PC-9 (cell line): ENCODE measurements at places on chromosomes 2 and 18.

DNA sequence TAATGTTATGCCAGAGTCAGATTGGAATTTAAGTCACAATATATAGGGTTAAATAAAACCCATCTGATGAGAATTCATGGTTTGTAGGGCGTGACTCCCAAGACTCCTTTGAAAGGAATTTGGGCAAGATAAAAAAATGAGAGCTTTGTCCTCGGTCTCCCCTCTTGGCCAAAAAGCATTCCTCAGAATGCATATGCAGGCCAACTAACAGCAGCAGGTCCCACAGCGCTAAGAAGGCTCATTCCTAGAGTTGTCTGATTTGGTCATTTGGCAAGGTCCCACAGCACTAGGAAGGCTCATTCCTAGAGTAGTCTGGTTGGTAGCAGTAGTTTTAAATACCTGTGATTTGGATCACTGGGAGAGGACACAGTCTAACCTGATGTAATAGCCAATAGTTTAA lies 106.3 kb upstream of the B3GNT2 start:
- no peak for DNase-seq

DNA sequence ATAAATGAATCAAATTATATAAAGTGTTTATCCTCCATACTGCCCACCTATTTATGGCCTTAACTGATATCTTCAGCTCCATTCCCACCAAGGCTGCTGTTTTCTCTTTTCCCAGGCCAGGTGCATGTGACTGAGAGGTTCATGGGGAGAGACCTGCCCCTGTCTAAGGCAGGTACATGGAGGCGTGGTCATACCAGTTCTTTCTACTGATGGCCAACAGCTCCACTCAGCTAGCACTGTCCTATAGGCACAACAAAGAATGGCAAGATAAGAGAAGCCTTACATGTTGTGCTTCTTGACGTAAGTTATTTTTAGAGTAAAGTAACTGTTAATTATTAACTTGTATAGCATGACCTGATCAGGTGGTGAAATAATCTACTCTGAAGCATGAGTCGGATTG lies 16.8 kb downstream of the AKAIN1 start:
- DNase-seq = no peak

DNA sequence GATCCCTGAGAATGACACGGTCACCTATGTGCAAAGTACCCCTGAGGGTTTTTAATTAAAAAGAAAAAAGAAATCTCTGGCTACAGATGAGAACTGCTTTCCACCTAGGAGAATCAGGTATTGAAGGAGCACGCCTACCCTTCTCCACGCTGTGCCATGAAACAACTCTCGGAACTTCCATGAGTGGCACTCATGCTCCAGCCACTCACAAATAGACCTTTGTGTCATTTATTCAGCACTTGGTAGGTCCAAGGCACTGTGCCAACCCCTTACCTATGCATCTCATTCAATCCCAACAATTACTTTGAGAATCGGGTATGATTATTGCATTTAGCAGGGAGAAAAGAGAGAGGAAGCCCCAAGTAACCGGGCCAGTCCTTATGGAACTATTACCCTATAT lies 44.9 kb upstream of the TTC39C start:
- no peak for DNase-seq

- no peak for DNase-seq
Observed at GRCh38 chr2:181354626-181355025, 102.6 kb upstream of the ITGA4 start.

DNA sequence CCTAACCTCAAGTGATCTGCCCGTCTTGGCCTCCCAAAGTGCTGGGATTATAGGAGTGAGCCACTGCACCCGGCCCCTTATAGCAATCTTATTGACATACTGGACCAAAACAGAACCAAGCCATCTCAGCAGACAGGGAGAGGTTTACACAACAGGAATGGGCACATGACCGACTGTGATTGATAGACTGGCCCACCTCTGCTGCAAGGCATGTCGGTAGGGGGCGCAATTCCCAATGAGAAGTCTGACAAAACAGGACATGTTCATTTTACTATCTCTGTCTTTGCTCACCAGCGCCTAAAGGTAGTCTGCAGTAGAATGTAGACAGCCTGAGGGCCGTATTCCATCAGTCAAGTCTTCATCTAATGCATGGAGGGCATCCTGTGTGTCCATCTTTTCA lies 2.0 kb downstream of the LYPD6B start:
- DNase-seq = no peak

- DNase-seq = no peak
Observed at GRCh38 chr2:167761465-167762136, 485.8 kb downstream of the STK39 start.

DNA sequence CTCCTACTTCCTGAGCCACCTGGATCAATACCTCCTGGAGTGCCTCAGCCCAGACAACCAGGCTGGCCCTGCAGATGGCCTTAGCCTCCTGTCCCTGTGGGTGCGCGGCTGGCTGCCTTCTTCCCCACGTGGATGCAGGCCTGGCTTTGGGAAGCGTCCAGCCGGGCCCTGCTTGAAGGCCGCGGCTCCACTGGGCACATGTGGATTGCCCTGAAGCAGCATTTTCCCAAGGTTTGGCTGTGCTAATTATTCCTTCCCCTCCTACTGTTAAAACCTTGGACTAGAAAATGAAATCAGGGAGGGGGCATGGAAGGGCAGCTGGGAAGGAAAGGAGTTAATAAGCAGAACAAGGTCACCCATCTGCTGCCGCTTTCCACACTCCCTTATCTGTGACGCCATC lies 143.0 kb upstream of the GATA6 start:
- no peak for DNase-seq

GRCh38 chr18:48137374-48138081 lies 207.1 kb upstream of the SMAD2 start:
- DNase-seq = no peak

DNA sequence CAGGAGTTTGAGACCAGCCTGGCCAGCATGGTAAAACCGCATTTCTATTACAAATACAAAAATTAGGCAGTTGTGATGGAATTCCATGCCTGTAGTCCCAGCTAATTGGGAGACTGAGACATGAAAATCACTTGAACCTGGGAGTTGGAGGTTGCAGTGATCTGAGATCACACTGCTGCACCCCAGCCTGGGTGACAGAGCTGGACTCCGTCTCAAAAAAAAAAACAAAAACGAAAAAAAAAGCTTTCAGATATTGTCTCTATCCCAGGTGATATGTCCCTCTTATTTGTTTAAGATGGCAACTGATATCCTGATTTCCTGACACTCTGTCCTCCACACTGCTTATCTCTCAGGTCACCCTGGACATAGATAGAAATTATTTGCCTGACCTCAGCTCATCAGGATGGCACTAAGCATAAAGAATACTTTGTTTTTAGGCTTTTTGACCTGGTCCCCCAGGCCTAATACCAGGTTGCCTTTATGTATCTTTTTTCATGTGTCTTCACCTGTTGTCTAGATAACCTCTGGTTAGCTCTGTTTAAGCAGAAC lies 295.2 kb upstream of the KCNJ3 start:
- DNase-seq = no peak

DNA sequence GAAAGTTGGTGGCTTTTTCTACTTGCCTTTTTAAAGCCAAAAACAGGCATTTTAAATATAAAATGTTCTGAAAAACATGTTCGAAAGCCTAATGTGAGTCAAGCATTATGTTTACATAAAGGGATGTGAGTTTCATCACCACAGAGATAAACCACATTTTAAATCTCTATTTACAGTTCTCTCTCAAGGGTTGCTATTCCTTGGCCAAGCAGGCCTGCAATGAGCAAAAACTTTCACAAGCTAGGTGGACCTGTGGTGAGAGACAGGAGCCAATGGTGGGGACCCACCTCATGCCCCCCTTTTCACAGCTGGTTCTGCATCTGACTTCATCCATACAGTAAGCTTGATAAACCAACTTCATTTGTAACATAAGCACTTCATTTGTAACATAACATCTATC lies 65.1 kb downstream of the CUL3 start:
- DNase-seq = no peak

DNA sequence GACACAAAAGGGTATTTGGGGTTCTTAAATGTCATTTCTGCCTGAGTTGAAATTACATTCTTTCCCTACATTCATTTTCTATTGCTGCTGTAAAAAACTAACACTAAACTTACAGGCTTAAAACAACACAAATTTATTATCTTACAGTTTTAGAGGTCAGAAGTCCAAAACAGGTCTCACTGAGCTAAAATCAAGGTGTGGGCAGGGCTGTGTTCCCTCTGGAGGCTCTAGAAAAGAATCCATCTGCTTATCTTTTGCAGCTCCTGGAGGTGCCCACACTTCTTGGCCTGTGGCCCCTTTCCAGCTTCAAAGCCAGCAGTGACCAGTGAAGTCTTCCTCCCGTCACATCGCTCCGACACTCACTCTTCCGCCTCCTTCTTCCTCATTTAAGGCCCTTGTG lies 23.2 kb upstream of the SLC1A4 start:
- DNase-seq = no peak

DNA sequence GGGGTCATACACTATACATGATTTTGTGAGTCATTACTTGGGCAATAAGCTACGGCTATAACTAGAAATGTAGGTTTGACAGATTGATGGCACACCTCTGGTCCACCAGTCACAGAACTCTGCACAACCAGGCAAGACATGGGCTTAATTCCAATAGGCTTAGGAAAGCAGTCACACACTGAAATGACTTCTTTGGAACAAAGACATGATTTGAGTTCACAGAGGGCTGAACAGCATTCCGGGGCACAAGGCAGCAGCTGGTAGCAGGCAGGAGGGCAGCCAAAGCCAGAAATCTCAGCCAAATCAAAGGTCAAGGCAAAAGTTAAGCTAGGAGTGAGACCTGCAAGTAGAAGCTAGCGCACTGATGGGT lies 27.4 kb downstream of the FABP1 start:
- DNase-seq = no peak

DNA sequence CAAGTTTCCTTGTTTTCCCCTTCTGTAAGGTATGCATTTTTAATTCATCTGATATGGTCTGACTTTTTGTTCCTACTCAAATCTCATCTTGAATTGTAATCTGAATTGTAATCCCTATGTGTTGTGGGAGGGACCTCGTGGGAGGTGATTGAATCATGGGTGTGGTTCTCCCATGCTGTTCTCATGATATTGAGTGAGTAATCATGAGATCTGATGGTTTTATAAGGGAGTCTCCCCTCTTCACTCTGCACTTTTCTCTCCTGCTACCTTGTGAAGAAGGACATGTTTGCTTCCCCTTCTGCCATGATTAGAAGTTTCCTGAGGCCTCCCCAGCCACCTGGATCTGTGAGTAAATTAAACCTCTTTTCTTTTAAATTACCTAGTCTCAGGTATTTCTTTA lies 476.1 kb downstream of the LPIN1 start:
- DNase-seq = no peak

DNA sequence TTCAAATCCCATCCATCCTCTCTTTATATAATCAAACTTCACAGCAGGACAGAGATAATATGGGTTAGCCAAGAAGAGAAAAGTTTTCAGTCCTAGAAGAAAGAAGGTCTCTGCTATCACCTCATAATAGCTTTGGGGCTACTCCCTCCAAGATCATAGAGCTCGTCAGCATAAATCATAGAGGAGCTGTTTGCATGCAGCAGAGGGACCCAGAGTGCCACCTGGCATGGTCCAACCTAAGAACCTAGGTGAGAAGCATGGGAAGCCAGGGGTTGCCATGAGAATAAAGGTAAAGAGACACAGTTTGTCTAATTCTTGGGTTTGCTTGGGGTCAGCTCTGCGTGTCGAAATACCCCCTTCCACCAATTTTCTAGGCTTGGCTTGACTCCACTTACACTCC lies 87.1 kb upstream of the CYP1B1 start:
- no peak for DNase-seq
